OCI-M1 (cell line): ENCODE measurements at places on chromosomes 16 and 17.

GRCh38 chr17:42784409-42784808 lies 4.0 kb downstream of the WNK4 start:
- no peak for DNase-seq

- DNase-seq = peak; percentile 60
Observed at GRCh38 chr16:12794486-12795387, 8.9 kb downstream of the CPPED1 start.

- peak; percentile 99 for DNase-seq
Observed at GRCh38 chr16:31458844-31459686, at the start of gene ARMC5. ARMC5 (plus strand) TSS chr16:31459501; CDS start chr16:31459525, 24 bp downstream.

GRCh38 chr16:79097771-79098170 lies 502.8 kb downstream of the MAF start:
- no peak for DNase-seq

DNA sequence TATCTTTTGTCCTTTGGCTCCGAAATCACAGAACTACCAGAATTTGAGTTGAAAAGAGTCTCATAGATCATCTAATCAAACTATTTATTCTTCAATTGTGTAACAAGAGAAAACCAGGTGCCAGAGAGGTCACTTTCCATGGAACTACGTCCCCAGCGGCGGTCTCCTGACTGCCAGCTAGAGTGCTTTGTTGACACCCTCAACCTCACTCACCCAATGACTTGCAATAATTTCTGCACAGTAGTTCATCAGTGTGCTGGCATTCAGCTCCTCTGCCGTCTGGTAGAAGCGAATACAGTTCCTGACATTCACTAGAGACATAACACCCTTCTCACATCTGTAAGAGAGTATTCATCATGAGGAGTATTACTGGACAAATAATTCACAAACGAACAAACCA lies 54.2 kb downstream of the ANKFY1 start:
- no peak for DNase-seq

GRCh38 chr16:2230376-2230775 lies 5.9 kb upstream of the DNASE1L2 start:
- no peak for DNase-seq

DNA sequence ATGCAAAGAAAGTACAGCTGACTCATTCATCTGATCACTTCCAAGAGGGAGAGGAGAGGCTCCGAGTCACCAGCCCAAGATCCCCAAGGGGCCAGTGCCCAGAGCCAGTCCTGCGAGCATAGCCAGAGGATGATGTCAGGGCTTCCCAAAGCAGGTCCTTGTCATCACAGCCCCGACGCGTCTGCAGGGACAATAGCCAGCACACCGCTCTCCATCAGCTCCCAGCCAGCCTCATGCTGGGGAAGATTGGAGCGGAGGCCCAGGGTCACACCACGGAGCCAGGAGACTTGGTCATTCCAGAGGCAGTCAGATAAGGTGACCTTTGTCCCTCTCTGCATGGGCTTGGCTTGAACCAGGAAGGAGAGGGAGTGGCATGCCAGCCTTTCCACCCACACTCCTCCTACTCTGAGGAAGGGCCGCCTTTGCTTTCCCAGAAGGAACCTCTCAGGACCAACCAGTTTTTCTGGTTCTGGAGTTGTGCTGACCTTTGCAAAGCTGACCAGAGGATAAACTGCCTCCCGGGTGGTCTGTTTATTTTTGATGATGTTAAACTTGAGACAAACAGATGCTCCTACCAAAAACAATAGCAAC lies 58.3 kb upstream of the ARHGAP44 start:
- no peak for DNase-seq

GRCh38 chr16:89691986-89692569 lies 5.6 kb downstream of the CDK10 start:
- no peak for DNase-seq

GRCh38 chr17:828761-829160 lies 46.6 kb downstream of the MRM3 start:
- DNase-seq = no peak

- DNase-seq = no peak
Observed at GRCh38 chr16:79564671-79565107, 35.8 kb downstream of the MAF start.

DNA sequence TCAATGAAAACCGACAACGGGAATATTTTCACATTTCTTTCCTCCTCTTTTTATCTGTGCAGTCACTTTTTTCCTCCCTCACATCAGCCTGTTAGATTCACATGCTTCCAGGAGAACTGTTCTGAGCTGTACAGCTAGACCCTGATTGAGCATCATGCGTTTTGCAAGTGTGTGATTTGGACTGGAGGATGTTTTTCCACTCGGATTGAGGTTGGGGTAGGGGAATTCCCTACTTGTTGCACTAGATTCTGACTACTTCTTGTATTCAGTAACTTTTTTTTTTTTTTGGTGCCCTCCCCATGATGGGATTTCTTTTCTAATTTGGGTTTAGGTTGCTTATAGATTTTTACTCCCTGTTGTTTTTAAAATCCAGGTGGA lies 4.8 kb downstream of the MSI2 start:
- DNase-seq = no peak

DNA sequence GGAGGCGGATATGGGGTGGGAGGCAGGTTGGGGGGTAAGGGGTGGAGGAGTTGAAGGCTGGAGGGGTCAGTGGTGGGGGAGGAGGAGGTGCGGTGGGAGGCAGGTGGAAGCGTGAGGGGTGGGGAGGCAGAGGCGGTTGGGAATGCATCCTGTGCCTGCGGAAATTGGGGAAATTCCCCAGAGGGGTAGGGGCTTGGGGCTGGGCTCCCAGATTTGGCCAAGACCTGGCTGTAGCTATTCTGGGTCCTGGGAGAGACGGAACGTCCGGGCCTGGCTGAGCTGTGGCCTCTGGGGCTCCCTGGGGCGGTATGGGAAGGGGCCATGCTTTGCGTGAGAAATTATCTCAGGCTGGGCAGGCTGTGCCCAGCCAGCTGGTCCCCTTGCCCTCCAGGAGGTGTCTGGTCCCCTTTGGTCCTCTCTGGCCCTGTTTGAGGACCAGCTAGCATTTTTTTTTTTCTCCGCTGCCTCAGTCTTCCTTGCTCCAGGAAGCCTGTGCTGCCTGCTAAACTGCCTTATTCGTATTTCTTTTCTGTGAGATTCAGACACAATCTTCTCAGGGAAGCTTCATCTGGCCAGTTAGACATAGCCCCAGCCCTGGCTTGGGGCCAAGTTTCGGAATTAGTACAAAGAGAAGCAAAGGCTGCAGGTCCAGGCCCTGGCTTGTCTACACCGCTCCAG lies 7.3 kb upstream of the TRPV2 start:
- DNase-seq = peak; percentile 67

DNA sequence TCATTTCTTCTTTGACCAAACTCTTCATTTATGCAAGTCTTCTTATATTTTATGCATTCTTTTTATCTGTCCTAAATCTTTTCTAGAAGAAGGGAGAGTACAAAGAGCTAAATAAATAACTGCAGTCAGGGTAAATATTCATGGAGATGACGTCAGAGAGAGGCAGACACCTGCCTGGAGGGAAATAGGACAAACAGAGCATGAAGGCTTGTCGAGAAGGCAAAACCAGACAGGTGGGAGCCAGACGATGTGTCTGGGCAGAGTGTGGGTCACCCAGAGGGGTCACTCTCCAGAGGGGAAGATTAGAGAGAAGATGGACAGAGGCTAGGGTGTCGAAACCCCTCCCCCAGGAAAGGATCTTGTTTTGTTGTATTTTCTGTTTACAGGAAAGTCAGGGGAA lies 78.3 kb upstream of the RPL38 start:
- DNase-seq = no peak

- no peak for DNase-seq
Observed at GRCh38 chr16:81195885-81196534, 42.5 kb upstream of the BCO1 start.

- no peak for DNase-seq
Observed at GRCh38 chr16:59683709-59684108, 949.6 kb upstream of the GOT2 start.
